ENCODE measurements at places on chromosomes 12 and 14. TPM values are rescaled to one million over a fixed set of nuclear protein-coding genes. Genes with fewer than 3 reads are reported as not detected.

DNA sequence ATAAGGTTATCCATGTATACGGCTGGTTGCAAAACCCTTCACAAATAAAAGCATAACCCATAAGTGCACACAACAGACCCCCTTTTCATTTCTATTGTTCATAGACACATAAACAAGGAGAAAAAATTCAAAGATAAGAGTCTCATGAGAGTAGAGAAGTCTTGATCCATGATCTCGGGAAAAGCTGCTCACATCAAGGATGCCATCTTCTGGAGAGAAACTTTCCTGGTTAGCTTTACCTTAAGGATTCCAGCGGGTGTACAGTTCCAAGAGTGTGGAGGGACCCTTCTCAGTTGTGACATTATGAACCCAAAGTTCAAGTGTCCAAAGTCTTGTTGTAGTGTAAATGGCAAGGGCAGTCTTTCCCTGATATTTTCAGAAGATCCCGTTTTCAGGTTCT lies 144.5 kb downstream of the LLPH start:
- no peak for DNase-seq
- peaks cover 7% of the 10 kb centered on the region for H3K36me3 ChIP-seq
- no peaks in the 10 kb centered on the region for H3K4me1 ChIP-seq
- H3K27me3 ChIP-seq, result no peaks in the 10 kb centered on the region
- no peak overlapping the region for H3K4me3 ChIP-seq

DNA sequence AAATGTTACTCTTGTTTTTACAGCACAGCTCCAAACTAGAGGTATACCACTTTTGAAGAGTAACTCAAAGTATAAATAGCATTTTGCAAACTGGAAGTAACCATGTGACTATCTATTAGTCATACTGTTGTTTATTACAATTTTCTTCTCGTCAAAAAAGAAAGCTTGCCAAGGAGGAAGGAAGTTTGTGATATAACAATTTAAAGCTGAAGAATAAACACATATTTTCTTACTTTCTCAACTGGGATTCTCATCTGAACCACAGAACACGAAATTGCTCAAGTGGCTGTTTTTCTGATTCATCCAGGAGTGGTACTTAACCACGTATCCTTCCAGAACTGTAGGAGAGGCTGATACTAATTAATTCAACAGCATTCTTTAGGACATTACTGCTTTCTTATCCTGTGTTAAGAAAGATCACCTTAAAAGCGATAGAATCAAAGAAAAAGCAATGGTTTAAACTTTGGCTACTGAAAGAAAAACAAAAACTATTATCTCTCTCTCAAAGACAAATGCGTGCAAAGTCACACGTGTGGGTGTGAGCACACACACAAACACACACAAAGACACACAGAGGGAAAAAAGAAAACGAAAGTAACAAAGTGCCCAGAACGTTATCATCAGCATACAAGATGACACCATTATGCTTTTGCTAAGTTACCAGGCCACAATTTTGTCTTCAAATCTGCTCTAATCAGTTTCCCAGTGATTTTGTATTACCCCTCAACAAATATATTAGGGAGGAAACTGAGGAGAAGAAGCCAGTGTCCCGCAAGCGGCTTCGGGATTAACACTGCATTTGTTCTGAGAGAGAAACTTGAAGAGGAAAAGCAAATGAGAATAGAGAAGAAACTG lies at the start of gene CLEC2B:
Gene CLEC2B, minus strand, starts transcription at position 48 of the 855 bp plus-strand sequence.
- DNase-seq, result no peak
- H3K4me1 ChIP-seq, result peaks cover 13% of the 10 kb centered on the region
- peak within 1 kb of the TSS; percentile 91 for H3K27ac ChIP-seq
- no peaks in the 10 kb centered on the region for H3K36me3 ChIP-seq
- H3K27me3 ChIP-seq, result no peaks in the 10 kb centered on the region
- peak within 1 kb of the TSS; percentile 72 for H3K4me3 ChIP-seq

DNA sequence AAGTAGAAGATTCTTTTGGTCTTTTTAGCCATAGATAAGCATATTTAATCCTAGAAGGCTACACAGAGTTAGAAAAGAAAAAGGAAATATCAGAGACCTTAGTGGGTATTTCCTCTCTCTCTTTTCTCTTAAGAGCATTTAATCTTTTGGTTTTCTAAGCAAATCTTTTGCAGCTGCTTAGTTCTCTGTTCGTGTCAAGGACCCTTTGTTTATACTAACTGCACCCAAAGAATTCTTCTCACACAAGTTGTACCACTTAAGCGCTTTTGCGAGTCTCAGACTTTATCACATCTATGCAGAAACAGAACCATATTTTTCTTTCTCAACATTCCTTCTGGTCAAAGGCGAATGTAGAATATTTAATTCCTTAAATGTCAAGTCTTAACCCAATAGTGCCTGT lies 17.9 kb upstream of the NID2 start:
- no peak overlapping the region for H3K27ac ChIP-seq
- H3K4me1 ChIP-seq, result peaks cover 20% of the 10 kb centered on the region
- H3K36me3 ChIP-seq, result no peaks in the 10 kb centered on the region
- H3K4me3 ChIP-seq, result no peak overlapping the region
- no peak for DNase-seq

DNA sequence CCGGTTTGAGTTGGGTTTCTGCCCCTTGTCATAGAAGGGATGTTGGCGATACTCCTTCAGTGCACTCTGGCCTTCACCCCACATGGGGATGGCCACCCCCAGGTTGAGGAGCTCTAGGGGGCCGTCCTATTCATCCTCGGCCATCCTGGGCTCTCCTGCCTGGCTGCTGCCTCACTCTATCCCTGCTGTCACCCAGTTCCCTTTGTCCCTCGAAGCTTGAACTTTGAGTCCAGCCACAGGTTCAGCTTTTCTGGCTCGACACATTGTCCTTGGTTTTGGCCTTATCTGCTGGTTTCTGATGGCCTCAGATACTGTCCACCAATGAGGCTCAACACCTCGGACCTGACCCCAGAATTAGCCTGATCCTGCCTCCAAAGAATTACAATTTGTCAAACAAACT lies 58.6 kb downstream of the C14orf132 start:
- H3K4me1 ChIP-seq, result peaks cover 6% of the 10 kb centered on the region
- peaks cover 3% of the 10 kb centered on the region for H3K36me3 ChIP-seq

- peaks cover 2% of the 10 kb centered on the region for H3K36me3 ChIP-seq
- no peaks in the 10 kb centered on the region for H3K4me1 ChIP-seq
- no peak for DNase-seq
- no peak overlapping the region for H3K27ac ChIP-seq
- no peak overlapping the region for H3K4me3 ChIP-seq
Measured at GRCh38 chr14:41144370-41144769, 462.3 kb upstream of the LRFN5 start.

GRCh38 chr12:15546102-15546701 lies 223.9 kb downstream of the PTPRO start:
- DNase-seq, result no peak
- peaks cover 13% of the 10 kb centered on the region for H3K4me1 ChIP-seq
- H3K27ac ChIP-seq, result no peak overlapping the region
- H3K4me3 ChIP-seq, result no peak overlapping the region
- H3K36me3 ChIP-seq, result no peaks in the 10 kb centered on the region

CEBPE gene
- total RNA-seq, result not detected

LUM gene
- total RNA-seq, result 33.9 TPM
